Activated CD4-positive, alpha-beta T cell treated with anti-CD3 and anti-CD28 coated beads for 1 hour (primary cell): ENCODE measurements at places on chromosomes 4 and X.

- DNase-seq: no peak
These were observed 43.6 kb downstream of the RBM47 start for GRCh38 chr4:40586034-40586433.

DNA sequence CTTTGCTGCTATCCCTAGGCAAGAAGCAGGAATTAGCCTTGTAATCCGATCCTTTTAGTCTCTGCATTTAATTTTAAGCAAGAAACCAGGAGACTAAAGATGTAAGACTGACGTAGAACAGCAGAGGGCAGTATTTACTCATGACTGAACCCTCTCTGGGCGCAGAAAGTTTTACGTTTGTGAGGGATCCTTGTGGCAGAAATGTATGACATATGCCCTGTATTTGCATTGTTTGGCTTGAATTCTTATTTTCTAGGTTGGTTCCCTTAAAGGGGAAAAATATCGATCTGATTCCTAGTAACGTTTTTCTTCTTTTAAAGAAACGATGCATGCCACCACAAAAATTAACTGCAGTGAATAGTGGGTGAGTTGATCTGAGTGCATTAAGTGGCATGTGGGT lies 1.3 kb upstream of the FAT4 start:
- DNase-seq: no peak

DNA sequence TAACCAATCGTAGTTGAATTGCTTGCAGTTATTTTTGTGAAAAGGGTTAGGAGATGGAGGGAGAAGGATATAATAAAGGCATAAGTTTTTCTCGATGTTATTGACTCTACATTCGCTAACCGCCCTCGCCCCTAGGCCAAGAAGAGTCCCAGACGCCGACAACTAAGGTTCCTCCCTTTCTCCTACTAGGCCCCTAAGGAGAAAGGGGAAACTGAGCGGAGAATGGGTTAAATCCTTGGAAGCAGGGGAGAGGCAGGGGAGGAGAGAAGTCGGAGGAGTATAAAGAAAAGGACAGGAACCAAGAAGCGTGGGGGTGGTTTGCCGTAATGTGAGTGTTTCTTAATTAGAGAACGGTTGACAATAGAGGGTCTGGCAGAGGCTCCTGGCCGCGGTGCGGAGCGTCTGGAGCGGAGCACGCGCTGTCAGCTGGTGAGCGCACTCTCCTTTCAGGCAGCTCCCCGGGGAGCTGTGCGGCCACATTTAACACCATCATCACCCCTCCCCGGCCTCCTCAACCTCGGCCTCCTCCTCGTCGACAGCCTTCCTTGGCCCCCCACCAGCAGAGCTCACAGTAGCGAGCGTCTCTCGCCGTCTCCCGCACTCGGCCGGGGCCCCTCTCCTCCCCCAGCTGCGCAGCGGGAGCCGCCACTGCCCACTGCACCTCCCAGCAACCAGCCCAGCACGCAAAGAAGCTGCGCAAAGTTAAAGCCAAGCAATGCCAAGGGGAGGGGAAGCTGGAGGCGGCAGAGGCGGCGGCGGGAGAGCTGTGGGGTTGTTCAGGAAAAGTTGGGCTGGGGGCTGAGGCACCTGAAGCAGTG lies 5.9 kb downstream of the ATOH1 start:
- DNase-seq: no peak

DNA sequence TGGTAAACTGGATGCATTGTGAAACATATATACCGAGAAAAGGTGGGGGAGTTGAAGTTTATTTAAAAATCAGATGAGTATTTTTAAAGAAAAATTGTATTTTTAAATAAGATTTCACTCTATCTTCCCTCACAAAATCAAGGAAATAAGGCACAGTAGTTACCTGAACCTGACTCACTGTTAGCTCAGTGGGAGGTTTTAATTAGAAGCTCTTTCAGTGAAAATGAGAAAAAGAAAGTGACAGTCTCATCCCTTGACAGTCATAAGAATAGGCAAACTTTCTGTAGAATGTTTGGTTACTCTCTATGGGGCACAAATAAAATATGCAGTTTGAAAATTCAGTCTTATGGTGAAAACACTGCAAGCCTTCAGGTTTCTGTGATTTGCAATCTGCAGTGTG lies 49.7 kb downstream of the GRXCR1 start:
- no peak for DNase-seq

- DNase-seq: no peak
These were observed 31.1 kb downstream of the F11 start for GRCh38 chr4:186297013-186297645.

DNA sequence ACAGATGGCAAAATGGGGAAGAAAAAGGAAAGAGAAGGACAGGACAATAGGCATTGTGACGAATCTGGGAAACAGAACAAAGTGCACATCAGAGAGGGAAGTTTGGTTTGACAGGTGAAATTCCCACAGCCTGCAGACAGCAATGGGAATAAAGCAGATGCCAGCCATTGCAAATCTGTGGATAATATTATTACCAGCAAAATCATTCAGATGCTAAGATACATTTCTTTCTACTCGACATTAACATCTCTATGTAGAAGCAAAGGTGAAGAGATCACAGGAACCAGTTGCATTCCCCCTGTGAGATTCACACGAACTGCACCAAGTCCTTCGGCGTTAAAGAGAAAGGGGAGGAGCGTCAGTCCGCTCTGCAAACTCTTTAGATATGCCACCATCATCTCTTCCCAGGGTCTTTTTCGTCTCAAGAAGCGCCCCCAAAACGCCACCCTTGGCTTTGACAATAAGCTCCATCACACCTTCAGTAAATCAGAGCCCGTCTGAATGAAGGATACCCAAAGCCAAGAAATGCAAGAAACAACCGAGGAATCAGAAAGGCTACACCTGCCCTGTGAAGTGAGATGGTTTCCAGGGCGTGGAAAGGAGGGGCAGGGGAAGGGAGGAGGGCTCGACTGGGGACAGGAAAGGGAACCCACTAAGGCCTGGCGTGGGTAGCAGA lies 1.9 kb downstream of the NEUROG2 start:
- DNase-seq: no peak

DNA sequence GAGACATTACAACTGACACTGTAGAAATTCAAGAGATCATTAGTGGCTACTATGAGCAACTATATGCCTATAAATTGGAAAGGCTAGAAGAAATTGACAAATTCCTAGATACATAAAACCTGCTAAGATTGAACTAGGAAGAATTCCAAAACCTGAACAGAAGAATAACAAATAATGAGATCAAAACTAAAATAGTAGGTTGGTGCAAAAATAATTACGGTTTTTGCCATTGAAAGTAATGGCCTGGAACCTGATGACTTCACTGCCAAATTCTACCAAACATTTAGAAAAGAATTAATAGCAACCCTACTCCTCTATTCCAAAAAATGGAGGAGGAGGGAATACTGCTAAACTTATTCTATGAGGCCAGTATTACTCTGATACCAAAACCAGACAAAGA lies 824.9 kb downstream of the KLHL13 start:
- no peak for DNase-seq

DNA sequence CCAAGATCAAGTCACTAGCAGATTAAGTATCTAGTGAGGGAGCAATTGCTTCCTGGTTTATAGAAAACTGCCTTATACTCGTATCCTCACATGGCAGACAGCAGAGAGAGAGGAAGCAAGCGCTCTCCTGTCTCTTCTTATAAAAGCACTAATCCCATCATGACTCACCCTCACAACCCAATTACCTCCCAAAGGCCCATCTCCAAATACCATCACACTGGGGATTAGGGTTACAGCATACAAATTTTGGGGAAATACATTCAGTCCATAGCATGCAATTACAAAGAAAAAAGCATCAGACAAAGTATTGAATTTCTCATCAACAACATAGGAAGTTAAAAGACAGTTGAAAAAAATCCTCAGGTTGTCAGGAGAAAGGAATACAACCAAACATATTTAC lies 292.6 kb downstream of the IQCM start:
- no peak for DNase-seq

DNA sequence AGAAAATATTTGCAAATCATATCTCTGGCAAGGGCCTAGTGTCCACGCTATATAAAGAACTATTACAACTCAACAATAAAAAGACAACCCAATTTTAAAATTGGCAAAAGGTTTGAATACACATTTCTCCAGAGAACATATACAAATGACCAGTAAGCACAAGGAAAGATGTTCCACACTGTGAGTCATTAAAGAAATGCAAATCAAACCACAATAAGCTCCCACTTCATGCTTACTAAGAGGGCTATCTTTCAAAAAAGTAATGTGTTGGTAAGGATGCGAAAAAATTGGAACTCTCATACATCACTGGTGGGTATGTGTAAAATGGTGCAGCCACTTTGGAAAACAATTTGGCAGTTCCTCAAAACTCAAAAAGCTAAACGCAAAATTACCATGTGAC lies 884.0 kb upstream of the INTU start:
- no peak for DNase-seq

DNA sequence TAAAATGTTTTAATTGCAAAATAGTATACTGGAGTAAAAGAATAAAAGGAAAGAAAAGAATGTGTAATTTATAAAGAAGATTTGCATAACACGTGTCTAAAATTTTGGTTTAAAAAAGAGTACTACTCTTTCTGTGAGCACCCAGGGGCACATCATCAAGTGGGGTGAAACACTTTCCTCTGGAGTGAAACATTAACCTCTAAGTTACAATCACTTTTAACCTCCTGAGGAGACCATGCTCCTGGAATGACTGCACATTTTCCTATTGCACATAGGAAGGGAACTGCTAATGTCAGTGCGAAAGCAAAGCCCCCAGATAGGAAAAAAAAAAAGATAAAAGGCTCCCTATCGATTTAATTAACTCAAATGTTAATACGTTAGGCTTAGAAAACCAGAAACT lies 13.3 kb downstream of the VEGFC start:
- no peak for DNase-seq

GRCh38 chrX:15909605-15910004 lies 55.0 kb upstream of the AP1S2 start:
- no peak for DNase-seq

DNA sequence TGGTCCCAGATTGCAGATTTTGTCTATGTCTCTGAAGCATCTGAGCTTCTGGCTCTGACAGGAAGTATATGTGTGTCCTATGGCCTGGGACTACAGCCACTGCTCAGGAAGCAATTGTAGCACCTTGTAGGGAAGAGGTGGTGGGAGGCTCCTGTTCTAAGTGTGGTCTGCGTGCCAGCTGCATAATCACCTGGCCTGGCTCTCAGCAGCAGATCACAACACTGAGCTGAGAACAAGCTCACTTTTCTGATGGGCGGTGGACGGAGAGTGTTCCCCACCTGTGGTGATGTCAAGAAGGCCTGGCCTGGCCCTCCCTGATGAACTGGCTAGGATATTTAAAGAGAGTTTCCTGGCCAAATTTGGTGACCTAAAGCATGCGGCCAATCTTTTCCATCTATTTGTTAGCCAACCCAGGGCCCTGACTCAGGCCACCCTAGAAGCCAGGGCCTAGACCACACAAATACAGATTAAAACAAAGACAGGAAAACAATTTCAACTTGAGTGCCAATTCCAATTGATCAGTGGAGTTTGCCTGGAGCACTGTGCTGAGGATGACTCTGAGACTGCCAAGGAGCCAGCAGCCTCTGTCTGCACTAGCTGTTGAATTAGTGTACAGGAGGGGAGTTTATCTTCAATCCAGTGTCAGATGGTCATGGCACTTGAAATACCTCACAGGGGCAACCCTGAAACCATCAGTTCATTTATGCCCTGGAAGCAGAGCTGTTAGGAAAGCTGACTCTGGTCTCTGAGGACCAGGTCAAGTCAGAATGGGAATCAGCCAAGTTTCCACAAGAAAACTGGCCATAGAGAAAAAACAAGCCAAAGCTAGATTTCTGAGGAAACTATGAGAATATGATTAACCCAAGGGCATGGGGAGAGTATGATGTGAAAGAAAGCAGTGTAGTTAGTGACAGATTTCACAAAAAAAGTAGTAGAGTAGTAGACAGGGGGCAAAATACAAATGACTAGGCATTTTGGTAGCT lies 47.4 kb downstream of the PRDM5 start:
- no peak for DNase-seq

DNA sequence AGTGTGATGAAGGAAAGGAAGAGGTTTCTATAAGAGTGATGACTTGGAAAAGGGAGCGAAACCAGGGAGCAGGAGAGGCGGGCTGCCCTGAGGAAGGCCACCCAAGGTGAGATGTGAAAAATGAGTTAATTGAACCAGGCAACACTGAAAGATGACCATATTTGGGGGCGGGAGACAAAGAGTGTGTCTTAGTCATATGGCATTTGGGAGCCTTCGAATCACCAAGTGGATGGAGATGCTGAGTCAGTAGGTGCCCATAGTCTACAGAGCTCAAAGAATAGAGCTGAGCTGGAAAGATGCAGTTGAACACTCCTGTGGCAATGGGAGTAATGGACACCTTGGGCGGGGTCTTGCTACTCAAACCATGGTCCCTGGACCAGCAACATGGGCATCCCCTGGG lies 8.3 kb upstream of the TLR8 start:
- DNase-seq: no peak

DNA sequence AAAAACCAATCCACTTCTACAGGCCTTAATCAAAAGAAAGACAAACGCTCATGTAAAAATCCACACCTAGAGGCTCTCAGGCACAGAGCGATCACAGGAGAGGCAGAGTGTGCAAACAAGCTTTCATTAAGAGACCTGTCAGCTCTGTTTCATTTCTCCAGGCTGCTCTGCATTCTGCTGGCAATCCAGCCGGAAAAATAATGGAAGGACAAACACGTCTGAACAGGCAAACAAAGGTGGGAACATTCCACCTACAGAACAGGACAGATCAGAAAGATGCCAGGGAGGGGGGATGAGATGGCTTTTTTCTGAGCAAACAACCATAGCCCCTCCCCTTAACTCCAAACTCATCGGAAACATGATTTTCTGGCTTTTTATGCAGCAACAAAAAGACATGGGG lies 9.7 kb downstream of the SOD3 start:
- DNase-seq: no peak

GRCh38 chr4:183872531-183872930 lies 32.6 kb upstream of the STOX2 start:
- no peak for DNase-seq

- no peak for DNase-seq
These were observed 499.3 kb upstream of the CT83 start for GRCh38 chrX:116961872-116962582.

DNA sequence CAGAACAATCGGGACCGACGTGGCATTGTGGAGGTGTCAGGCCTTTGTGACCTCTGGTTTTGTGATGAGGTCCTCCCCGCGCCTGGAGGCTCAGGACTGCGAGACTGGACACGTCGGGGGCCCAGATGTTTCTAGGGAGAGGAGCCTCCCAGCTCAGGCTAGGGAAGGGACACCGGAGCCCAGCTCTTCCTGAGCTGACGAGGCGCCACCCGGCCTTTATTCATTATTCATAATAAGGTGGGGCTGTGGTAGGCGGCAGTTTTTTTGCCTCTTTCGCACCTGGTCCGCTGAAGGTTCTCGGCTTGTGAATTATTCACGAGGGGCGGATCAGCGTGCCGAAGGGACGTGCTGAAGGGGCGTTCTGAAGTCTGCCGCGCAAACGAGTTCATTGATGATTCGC lies 2.3 kb upstream of the UBA1 start:
- peak; percentile 18 for DNase-seq

- no peak for DNase-seq
These were observed 629.0 kb upstream of the ZFP42 start for GRCh38 chr4:187366530-187366929.

DNA sequence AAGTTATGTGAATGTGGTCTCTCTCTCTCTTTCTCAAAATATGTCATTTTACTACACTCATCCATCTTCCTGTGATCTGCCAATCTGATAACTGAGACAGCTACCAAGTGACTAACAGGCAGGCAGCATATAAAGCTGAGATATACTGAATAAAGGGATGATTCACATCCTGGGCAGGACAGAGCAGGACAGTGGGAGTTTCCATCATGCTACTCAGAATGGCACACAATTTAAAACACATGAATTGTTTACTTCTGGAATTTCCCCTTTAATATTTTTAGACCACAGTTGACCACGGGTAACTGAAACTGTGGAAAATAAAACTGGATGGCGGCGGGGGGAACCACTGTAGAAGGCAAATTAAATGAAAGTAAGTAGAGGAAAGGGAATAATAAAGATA lies 58.6 kb upstream of the DCTD start:
- no peak for DNase-seq
